Right forelimb (tissue), 1 donor: ENCODE measurements at places on chromosomes 4 and X.

GRCh38 chr4:173501592-173502150 is 28.4 kb downstream of the HAND2 start:
- no peak for DNase-seq

DNA sequence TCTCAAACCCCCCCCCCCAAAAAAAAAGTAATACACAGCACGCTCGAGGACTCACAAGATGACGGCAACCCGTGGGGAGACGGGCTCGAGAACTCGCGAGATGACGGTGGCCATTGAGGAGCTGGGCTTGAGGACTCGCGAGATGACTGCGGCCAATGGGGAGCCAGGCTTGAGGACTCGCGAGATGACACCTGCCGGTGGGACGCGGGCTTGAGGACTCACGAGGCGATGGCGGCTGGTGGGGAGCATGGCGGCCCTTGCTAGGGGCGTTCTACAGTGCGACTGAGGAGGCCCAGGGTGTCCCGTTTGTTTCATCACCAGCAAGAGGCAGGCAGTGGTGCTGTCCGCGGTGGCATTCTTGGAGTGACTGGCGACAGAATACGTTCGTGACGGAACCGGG is 172.4 kb upstream of the MAGEB16 start:
- DNase-seq, result no peak

GRCh38 chr4:179751669-179752068 is 2309.4 kb upstream of the AGA start:
- DNase-seq, result no peak

- DNase-seq, result no peak
Measured at GRCh38 chr4:176755001-176755400, 37.7 kb downstream of the VEGFC start.

GRCh38 chrX:42664680-42665079 is 113.3 kb downstream of the PPP1R2C start:
- DNase-seq, result no peak

DNA sequence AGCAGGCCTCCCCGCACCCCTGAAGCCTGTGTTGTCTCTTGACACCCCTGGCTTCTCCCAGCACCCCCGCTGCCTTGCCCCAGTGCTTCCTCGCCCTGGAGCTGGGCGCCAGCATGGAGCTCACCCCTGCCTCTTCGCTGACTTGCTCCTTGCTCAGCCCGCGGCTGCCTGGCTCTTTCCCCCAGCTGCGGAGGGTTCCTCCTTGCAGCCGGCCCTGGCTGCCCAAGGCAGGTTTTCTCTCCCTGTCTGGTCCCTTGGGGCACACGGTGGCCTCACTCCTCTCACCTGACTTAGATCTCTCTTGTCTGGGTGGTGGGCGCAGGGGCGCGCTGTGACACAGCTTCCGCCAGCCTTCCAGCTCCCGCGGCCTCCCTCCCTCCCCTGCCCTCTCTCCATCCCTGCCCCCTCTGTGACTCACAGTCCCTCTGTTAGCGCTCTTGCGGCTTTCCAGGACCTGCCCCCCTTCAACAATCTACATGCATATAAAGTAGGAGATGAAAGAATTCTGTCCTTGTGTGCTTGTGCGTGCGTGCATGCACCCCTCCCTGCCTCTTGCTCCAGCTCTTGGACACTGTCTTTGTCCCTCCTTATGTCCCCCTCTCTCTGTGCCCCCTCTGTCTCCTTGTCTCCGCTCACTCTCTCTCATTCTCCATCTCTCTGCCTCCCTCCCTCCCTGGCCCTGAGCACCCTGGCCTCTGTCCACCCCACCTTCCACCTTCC is 2.2 kb downstream of the PLXNB3 start:
- no peak for DNase-seq

GRCh38 chr4:109945056-109945455 is 32.4 kb downstream of the EGF start:
- DNase-seq, result no peak

GRCh38 chrX:130174045-130174704 is 2.4 kb downstream of the RAB33A start:
- DNase-seq, result no peak

DNA sequence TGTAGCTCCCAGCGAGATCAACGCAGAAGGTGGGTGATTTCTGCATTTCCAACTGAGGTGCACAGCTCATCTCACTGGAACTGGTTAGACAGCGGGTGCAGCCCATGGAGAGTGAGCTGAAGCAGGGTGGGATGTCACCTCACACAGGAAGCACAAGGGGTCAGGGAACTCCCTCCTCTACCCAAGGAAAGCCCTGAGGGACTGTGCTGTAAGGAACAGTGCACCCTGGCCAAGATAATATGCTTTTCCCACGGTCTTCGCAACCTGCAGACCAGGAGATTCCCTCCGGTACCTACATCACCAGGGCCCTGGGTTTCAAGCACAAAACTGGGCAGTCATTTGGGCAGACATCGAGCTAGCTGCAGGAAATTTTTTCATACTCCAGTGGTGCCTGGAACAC is 216.4 kb upstream of the TET2 start:
- DNase-seq, result no peak

- no peak for DNase-seq
Measured at GRCh38 chr4:28600958-28601357, 1740.3 kb downstream of the STIM2 start.

- no peak for DNase-seq
Measured at GRCh38 chrX:121128925-121129877, 81.8 kb downstream of the GLUD2 start.

DNA sequence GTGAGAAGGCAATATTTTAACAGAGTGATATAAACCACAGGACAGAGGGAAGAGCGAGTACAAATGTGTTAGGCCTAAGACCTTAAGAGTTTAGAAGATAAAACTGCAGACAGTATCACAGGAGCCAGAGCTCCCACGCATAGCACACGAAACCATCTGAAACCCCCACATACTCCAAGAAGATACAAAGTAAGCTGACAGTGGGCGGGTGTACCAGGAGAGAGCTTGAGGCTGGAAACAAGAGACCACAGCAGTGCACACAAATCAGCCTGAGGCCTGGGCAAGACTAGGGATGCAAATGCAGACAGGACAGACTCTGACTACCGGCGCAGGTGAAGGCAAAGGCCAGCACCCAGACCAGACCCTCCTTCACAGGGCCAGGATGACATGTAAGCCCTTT is 54.1 kb upstream of the ARHGAP24 start:
- DNase-seq, result no peak
